Activated naive CD8-positive, alpha-beta T cell treated with anti-CD3 and anti-CD28 coated beads for 36 hours (primary cell): ENCODE measurements at places on chromosomes 2 and 18.
A peak's percentile ranks its signal among the peaks of the same experiment; 100 is the strongest.

DNA sequence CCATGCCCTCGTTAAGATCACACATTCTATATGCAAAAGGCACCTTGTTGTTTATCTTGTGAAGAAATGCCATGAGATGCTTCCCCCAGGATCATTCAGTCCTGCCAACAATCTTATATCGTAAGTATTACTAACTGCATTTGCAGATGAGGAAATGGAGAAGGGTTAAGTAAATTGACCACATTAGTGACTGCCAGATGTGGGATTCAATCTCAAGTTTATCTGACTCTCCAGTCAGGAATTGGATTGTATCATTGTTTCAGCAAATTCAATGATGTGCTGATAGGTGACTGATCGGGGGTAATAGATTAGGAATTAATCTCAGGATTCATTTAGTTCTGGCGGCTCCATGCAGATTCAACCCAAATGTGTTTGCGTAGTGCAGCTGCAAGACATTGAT, 106.2 kb downstream of the CNTNAP5 start:
- no peak for DNase-seq

- DNase-seq: peak; percentile 43
These were observed 1.6 kb downstream of the TSHZ1 start for GRCh38 chr18:75211953-75212750.

GRCh38 chr2:141506135-141506534, 624.7 kb downstream of the LRP1B start:
- no peak for DNase-seq

GRCh38 chr2:229230256-229230655, 40.8 kb downstream of the PID1 start:
- DNase-seq: no peak

DNA sequence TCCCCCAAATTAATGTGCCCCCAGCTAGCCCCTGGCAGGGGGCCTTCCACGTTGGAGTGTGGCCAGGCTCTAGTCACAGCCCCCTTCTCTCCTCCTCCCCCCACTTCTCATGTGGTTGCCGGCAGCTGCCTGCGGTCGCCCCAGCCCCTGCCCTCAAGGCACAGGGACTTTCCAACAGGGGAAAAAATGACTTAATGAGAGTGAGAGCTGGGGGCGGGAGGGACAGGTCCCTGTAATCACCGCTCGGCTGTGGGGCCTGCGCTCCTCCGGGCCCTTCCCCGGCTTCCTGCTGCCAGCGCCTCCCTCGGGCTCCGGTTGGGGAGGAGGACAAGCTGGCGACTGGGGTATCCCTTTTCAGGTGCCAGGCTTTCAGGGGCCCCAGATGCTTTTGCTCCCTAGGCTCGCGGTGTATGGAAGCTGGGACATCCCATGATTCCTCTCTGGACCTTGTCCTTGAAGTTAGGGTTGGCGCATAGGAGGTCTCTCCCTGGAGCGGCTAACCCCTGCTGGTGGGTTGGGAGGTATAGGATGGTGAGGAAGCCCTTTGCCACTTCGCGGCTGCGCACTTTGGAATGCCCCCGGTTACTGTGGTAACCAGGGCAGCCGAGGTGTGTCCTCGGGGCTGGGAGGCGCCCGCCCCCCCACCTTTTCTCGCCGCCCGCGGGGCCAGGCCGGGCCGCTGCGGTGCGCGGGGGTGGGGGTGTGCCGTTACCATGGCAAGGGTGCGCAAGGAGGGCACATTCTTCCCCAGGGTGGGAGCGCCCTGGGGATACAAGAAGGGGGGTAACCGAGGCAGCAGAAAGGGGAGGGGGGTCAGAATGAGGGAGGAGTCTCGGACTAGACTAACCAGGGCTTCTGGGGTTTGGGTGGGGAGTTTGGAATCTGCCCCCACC, 16.1 kb downstream of the WNT10A start:
- DNase-seq: peak; percentile 92

- DNase-seq: no peak
These were observed 206.2 kb upstream of the COPS8 start for GRCh38 chr2:236879416-236879963.

- peak; percentile 9 for DNase-seq
These were observed 683 bp downstream of the MBOAT2 start for GRCh38 chr2:9002637-9003365.

GRCh38 chr2:72214429-72215143, 66.9 kb upstream of the CYP26B1 start:
- DNase-seq: no peak

- DNase-seq: no peak
These were observed 130.6 kb downstream of the RPRM start for GRCh38 chr2:153347818-153348495.

DNA sequence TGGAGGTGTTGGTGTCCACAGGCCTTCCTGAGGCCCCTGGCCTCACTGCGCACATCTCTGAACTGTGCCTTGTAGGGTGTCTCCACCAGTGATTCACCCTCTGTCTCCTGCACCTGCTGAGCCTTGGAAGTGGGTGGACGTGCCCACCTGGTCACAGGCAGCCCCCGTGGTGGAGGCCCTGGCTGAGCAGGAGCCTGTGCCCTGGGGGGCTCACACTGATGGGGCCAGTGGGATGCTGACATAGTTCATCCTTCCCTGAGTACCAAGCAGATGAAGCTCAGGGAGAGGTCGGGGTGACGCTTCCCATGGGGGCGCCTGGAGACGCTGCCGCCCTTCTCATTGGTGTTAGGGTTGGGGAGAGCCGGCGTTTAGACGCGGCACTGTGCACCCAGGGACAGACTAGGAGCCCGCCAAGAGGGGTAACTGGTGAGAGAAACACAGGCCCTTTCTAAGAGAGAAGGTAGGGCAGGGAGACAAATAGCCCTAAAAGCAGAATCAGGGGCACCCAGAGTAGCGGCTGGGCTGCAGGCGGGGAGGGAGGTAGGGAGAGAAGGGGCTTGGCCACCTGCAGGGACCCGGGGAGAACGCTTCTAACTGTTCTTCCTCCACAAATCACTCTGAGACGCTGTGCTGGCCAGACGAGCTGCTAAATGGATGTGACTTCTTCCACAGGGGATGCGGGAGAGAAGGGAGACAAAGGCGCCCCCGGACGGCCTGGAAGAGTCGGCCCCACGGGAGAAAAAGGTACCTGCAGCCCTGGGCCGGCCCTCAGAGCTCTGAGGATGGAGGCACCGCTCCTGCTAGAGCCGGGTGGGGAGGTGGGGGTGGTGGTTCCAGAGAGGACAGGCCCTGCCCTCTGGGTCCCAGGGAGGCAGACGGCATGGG, 18.0 kb downstream of the COLEC11 start:
- DNase-seq: no peak

- no peak for DNase-seq
These were observed 233.4 kb upstream of the SIX3 start for GRCh38 chr2:44707945-44708660.
